Activated CD4-positive, alpha-beta T cell treated with anti-CD3 and anti-CD28 coated beads, Interleukin-10, Interleukin-2, amounts not matched to agents 100 ng/mL and 50 ng/mL, durations not matched to agents 16 hours and 8 hours (primary cell): ENCODE measurements at places on chromosomes 16 and 17.
A peak's percentile ranks its signal among the peaks of the same experiment; 100 is the strongest.

DNA sequence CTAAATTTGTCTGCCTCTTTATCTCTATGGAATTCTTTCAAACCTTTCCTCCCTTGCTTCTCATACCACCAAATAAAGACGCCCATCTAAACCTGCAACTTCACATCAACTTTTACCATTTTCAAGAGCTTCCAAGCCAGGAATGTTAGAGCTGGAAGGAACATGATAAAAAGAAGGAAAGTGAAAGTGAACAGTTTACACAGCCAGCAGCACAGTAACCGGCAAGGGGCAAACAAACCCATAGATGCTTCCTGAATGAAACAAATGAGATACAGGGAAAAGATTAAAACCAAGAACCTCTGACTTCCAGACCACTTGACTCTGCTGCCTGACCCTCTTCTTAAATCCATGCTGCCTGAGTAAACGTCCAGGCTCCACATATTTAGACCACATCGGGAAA lies 231.1 kb upstream of the CA10 start:
- no peak for DNase-seq

- no peak for DNase-seq
Observed at GRCh38 chr17:19631905-19632304, 16.6 kb upstream of the ALDH3A2 start.

GRCh38 chr16:57262841-57263540 lies 17.9 kb downstream of the ARL2BP start:
- DNase-seq = no peak

GRCh38 chr16:54055864-54056263 lies 230.7 kb downstream of the IRX3 start:
- DNase-seq = no peak

GRCh38 chr16:1524366-1524765 lies 9.1 kb upstream of the TMEM204 start:
- DNase-seq = no peak

DNA sequence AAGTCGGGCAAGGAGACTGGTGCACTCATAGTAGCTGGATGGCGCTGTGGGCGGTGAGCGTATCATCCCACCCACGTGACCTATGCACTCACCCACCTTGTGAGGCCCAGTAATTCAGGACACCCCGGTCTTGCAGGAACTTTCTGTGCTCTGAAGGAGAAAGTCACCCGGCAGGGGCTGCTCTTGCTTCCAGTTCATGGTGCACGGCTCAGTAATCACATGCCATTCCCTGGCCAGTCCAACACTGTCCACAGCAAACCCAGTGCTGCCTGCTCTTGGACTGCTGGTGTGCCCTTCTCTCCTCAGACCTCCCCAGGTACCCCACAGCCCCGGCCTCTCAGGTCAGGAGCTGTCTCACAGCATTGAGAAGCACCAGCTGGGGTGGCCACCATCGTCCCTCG lies 16.4 kb upstream of the RHBDF2 start:
- DNase-seq = no peak

DNA sequence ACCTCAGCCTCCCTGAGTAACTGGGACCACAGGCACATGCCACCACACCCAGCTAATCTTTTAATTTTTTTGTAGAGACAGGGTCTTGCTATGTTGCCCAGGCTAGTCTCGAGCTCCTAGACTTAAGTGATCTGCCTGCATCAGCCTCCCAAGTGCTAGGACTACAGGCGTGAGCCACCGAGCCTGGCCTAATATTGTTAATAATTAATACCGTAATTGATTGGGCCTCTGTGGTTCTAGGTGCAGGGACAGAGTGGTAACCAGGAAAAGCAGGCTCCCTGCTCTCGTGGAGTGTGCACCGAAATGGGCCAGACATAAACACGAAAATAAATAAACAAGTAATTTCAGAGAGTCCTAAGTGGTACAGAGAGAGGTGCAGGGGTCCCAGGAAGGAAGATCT lies 241.0 kb downstream of the GSG1L start:
- DNase-seq = no peak

DNA sequence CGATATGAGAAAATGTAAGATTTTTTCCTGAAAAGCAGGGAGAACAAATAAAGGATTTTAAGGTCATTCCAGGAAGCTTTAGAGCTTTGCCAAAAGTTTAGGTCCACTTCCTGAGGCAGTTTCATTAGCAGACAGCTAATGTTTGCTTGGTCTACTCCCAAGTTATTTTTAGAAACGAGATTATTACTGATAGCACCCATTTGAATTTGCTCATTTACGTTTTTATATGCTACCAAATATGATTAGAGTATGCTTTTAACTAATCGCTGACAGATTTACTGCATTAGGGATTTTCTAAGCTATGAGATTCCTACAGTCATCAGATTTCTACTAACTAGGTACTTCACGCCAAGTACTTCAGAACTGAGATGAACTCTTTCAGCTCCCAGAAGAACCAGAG lies 98.1 kb downstream of the WNT3 start:
- no peak for DNase-seq

DNA sequence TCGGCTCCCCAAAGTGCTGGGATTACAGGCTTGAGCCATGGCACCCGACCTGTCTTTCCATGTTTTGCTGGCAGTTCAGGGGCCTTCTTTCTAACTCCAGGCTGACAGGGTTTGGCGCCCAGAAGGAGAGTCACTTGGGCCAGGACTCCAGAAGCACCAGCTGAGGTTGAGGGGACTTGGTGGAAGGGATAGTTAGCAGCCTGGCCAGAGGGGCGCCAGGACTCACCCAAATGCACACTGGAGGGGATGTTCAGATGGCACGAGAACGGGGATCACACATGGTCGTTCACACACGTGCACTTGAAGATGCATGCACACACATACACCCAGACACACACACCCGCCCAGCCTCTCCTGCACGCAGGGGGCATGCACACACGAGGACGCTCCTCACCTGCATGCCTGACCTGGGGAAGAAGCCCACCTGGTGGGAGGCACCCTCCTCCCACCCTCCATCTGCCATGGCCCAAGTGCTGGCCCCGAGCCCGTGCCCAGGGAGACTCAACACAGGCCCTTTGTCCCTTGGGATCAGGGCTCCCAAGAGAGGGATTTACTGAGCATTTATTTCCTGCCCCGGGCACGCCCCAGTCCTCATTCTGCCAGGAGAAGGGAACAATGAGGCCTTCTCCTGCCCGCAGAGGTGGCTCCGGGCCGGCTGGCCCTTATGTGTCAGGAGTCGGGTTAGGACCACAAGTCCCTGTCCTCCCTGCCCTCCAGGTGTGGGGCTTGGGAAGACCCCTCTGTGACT lies 2.3 kb upstream of the PRSS21 start:
- no peak for DNase-seq

- DNase-seq = no peak
Observed at GRCh38 chr16:53542283-53542682, 39.3 kb upstream of the AKTIP start.

DNA sequence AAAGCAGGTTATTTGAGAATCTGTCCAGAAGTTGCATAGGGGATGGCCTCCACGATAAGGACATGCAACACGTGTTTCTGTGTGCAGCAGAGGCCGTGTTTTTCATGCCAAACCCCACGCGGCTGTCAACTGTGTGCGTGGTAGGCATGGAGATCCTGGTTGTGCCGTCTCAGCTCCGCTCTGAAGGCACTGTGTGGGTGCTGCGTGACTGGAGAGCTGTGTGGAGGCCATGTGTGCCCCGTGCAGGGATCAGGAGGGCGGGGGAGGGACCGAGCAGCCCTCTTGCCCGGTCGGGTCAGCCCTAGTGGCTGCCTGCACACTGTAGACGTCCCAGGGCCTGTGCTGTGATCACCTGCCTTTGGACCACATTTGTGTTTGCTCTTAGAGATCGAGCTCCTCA lies 74.5 kb downstream of the SEC14L1 start:
- no peak for DNase-seq

- no peak for DNase-seq
Observed at GRCh38 chr16:88940862-88941817, 35.9 kb downstream of the CBFA2T3 start.

GRCh38 chr17:17424552-17424951 lies 52.2 kb upstream of the MED9 start:
- DNase-seq = no peak

GRCh38 chr16:84056933-84057332 lies 14.3 kb upstream of the SLC38A8 start:
- DNase-seq = no peak

GRCh38 chr17:3803308-3803640 lies 2.3 kb upstream of the ITGAE start:
- no peak for DNase-seq

- DNase-seq = no peak
Observed at GRCh38 chr17:57810721-57811637, 38.9 kb downstream of the MRPS23 start.

GRCh38 chr16:5647051-5647450 lies 549.5 kb upstream of the EEF2KMT start:
- no peak for DNase-seq

DNA sequence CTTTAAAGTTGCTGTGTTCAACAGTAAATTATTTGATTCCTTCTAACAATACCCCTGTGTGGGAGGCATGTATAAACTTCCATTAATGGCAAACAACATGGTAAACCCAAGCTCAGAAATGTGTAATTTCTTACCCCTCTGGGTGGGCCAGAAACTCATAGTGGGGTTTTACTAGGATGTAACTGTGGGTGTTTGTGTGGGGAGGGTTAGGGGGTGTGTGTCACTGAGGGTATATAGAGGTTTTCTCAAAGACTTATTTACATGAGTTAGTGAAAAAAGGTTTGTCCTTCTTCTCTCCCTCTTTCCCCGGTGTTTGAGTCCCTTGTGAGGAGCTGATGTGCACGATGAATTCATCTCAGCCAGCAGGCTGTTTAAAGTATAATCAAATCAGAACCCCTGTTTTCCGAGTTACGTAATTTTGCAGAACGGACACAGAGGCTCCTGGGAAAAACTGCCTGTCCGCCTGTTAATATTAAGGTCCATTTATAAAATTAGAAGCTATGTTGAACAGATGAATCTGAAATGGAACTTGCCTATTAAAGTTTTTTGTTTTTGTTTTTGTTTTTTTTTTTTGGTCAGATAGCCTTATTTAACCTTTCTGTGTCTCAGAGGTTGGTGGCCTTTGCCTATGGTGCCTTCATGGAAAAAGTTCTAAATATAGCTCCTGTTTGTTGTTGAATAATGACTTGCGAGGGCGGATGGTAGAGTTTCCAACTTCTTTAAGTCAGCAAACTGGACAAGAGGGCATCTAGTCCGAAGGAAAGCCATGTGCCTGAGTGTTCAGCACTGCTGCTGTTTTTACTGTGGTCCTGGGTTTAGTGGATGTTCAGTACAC lies 73.3 kb downstream of the MSI2 start:
- DNase-seq = no peak

- no peak for DNase-seq
Observed at GRCh38 chr17:18319604-18320256, 4.6 kb downstream of the SMCR8 start.

- DNase-seq = no peak
Observed at GRCh38 chr16:19040400-19040799, 27.0 kb upstream of the COQ7 start.

DNA sequence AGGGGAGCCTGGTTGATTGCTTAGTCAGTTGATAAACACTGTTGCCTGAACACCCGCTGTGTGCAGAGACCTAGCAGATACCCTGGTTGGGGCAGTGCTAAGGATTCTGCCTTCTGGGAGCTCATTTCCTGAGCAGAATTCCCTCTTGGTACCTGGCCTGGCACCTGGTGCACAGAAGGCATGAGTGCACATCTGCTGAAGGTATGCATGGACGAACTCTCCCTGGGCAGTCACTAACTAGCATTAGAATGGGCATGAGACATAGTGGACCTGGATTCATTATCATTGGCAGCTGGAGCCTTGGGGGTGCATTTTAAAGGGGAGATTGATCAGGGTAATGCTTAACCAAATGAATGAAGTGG lies 13.1 kb downstream of the ADCY7 start:
- DNase-seq = no peak

GRCh38 chr17:80938556-80938955 lies 53.1 kb upstream of the CHMP6 start:
- peak; percentile 77 for DNase-seq

DNA sequence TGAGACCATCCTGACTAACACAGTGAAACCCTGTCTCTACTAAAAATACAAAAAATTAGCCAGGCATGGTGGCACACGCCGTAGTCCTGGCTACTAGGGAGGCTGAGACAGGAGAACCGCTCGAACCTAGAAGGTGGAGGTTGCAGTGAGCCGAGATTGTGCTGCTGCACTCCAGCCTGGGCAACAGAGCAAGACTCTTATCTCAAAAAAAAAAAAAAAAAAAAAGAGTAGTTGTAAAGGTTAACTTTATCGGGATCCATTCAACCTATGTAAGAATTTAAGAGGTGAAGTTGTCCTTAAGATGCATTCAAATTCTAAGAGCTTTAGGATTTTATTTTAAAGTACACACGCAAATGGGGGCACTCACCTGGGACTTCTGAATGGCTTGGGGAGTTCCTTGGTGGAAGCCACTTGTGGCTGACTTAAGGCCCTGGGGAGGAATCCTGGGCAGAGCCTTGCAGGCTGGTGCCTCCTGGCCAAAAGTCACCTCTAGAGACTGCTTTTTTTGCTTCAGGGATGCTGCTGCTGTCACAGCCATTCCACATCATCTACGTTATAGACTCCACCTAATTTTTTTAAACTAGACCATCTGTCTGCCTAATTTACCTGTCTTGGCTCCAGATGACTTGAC lies 3.3 kb downstream of the CTCF start:
- no peak for DNase-seq

DNA sequence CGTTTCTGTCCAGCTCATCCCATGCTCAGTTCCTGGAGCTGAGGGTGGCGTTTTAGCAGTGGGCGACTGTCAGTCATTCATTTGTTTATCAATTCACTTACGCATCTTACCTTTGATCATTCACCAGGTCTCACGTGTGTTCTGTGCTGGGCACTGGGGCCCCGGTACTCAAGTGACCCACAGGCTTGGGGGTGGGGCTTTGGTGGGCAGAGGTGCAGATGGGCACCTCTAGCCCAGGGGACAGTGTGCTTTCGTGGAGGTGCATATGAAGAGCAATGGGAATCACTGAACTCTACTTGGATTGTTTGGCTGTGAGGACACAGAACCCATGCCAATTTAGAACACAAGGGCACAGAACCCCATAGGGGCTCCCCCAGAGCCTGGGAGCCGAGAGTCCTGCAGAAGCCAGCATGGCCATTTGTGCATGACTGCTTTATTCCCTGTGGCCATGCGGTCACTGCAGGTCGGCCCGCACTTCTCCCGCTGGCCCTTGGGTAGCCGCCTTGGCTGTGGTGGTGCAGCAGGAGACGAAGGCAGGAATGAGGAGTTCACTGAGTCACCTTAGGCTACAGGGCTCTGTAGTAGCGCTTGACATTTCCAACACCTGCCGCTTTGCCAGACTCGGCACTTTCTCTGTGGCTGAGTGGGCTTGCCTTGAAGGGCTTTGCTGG lies 144.6 kb downstream of the SNX29 start:
- no peak for DNase-seq

- DNase-seq = peak; percentile 40
Observed at GRCh38 chr17:39679521-39680192, 8.2 kb downstream of the PGAP3 start.

DNA sequence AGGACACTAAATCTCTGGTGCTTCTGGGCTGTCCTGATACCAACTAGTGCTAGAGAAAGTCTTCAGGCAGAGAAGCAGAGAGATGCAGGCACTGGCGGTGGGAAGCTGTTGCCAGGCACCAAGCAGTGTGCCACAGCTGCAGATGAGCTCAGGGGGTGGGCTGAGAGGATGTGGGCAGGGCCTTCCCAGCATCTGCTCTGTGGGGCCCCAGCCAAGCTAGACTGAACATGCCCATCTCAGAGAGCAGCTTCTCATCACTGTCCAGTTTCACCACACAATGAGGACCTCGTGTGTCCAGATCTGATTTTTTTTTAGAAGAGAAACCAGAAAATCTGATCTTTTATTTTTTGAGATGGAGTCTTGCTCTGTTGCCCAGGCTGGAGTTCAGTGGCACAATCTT lies 17.1 kb downstream of the PSKH1 start:
- DNase-seq = peak; percentile 59
